ENCODE measurements at places on chromosomes 4 and X.

DNA sequence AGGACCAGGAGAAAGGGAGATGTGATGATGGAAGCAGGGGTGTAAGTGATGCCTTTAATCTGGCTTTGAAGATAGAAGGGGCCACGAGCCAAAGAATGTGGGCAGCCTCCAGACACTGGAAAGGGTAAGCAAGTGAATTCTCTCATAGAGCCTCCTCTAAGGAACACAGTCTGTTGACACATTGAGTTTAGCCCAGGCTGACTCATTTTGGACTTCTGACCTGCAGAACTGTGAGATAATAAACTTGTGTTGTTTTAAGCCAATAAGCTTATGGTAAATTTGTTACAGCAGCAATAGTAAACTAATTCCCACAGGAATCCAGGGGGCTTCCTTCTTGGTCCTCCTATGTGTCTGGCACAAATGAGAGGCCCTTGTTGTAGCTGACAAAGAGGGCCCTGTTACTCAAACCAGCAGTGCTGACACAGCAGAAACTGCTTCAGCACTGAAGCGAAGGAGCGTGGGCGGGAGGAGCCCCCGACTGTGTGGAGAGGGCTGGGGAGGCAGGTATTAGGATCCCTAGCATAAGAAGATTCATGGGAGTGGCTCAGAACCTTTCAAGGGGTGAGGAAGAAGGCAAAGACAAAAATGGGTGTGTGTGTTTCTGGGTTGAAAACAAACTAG is 268.7 kb downstream of the NR3C2 start:
- no peak for DNase-seq

- no peak for DNase-seq
Observed at GRCh38 chrX:21972721-21973120, 32.2 kb downstream of the SMS start.

DNA sequence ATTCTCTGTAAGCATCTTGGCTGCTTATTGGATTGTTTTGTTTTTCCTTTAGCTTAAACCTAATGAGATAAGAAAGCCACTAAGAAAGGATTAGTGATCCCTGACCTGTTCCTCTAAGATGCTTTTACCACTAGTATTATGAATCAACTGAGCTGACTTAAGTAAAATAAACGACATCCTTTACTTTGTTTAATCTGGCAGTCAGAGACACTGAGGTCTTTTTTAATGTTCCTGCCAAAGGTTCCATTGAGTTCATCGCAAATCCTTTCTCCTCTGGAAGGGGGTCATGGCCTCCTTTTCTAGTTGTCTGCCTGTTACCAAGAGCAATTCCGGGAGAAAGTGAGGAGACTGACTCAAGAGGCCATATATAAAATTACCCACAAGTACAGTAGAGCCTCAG is 1038.3 kb upstream of the SLIT2 start:
- no peak for DNase-seq

DNA sequence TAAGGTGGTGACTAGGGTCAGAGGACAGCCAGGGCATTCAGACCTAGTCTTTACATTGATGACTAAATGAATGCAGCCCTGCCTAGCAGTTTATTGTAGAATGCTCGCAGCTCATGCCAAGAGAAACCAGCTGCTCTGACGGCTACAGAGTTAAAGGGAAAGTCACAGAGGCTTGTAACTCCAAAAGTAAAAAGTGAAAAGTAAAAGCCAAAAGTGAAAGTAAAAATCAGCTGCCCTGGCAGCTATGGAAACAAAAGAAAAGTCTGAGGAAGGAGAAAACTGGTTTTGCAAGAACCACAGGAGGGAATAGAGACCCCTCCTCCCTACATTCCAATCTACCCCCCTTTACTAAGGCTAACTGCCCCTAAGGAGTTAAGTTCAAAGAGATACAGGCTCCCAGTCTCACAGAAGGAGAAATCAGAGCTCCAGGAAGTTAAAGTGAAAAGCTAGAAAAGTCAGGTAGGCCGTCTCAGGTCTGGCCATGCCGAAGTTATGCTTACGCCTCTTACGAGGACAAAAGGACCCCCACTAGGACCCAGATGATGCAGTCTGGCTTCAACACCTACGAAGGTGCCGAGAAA is 6.0 kb downstream of the GAGE10 start:
- DNase-seq, result no peak

- DNase-seq, result no peak
Observed at GRCh38 chr4:70624226-70624793, 4.2 kb upstream of the ENAM start.

- no peak for DNase-seq
Observed at GRCh38 chr4:26061248-26061986, 147.4 kb downstream of the SMIM20 start.

DNA sequence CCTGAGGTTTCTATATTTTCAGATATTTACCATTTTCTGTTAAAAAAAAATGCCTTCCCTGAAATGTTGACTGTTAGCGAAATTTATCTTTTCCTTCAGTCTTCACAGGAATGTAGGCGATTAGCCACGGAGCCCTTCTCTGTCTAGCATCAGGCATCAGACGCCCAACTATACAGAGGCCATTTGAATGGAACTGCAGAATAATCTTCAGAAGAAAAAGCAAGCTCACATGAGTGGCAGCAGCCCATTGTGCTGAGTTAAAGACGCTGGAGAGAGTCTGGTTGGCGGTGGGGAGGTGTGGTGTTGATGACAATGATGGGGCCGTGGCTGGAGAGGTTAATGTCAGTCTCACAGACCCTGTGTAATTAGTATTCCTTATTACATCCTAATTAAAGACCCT is 196.8 kb upstream of the LEF1 start:
- DNase-seq, result no peak

- no peak for DNase-seq
Observed at GRCh38 chrX:68826113-68826980, 2.5 kb upstream of the EFNB1 start.

DNA sequence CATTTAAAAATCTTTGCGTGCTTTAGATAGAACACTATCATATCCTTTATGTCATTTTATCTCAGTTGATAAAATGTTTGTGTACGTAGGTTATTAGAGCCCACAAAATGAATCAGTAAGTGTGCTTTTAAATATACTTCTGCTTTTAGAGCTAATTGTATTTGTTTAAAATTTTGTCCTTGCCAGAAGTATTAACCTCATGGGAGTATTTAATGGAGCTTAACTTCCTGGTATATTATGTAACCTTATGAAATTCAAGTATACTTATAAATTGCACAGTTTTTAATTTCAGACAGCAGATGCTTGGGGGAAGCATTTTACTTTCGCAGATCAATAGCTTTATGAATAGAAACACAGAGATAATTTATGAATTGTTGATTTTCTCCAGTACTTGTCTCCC is 90.2 kb downstream of the DIPK2B start:
- no peak for DNase-seq

- DNase-seq, result no peak
Observed at GRCh38 chrX:23513121-23513520, 154.2 kb upstream of the PRDX4 start.

All from activated CD4-positive, alpha-beta T cell treated with anti-CD3 and anti-CD28 coated beads for 1 hour (primary cell).